ENCODE measurements at places on chromosomes 5 and 9. TPM values are rescaled to one million over a fixed set of nuclear protein-coding genes. Genes with fewer than 3 reads are reported as not detected.

GLRA1 gene
- total RNA-seq, result not detected

FGF18 gene
- not detected for total RNA-seq

GCNT4 gene
- 2.0 TPM for total RNA-seq

SGCD gene
- 0.67 TPM for total RNA-seq

CCNJL gene
- 0.79 TPM for total RNA-seq

TRAF1 gene
- 2.5 TPM for total RNA-seq

MARCHF11 gene
- total RNA-seq, result not detected

KCNV2 gene
- total RNA-seq, result not detected

OMD gene
- total RNA-seq, result 0.56 TPM

SLC4A9 gene
- not detected for total RNA-seq

SLC22A4 gene
- total RNA-seq, result 0.58 TPM

ENG gene
- 27.4 TPM for total RNA-seq

COL15A1 gene
- total RNA-seq, result 0.12 TPM

DNA sequence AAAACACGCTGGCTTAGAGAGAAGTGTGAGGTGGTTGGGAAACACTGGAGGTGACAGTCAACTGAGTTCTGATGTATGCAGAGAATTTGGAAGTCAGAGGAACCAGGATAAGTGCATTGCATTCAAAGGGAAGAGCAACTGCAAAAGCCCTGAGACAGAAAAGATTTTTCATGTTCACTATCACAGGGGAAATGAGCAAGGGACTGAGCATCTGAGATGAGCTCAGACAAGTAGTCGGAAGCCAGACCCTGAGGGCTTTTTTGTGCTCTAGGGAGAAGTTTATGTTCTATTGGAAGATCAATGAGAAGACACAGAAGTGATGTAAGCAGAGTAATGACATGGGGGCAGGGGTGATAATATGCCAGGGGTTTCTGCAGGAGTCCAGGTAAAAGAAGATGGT is 97.5 kb downstream of the HTR4 start:
- no peak for DNase-seq

DNA sequence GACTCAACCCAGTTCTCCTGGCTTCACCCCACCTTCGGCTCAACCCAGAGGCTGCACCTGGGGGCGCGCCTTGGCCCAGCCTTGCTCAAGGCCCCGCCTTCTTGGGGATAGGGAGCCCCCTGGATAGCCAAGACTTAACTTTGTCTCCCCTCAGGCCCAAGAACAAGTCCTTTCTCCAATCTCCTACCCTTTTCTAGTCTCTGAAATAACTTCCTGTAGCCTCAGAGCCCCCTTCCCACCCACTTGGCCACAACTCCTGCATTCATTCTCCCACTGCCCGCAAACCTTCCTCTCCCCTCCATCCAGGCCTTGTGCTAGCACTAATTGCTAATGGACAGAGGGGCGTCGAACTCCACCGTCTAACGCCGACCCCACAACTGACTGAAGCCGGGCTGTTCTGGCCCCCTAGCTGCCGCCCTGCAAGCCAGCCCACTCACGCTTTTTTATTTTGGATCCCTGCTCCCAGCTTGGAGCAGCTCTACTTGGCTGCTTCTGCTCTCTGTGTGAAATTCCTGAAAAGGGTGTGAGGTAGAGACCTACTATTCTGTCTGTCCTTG is 579 bp upstream of the ASTN2 start:
- no peak for DNase-seq

DNA sequence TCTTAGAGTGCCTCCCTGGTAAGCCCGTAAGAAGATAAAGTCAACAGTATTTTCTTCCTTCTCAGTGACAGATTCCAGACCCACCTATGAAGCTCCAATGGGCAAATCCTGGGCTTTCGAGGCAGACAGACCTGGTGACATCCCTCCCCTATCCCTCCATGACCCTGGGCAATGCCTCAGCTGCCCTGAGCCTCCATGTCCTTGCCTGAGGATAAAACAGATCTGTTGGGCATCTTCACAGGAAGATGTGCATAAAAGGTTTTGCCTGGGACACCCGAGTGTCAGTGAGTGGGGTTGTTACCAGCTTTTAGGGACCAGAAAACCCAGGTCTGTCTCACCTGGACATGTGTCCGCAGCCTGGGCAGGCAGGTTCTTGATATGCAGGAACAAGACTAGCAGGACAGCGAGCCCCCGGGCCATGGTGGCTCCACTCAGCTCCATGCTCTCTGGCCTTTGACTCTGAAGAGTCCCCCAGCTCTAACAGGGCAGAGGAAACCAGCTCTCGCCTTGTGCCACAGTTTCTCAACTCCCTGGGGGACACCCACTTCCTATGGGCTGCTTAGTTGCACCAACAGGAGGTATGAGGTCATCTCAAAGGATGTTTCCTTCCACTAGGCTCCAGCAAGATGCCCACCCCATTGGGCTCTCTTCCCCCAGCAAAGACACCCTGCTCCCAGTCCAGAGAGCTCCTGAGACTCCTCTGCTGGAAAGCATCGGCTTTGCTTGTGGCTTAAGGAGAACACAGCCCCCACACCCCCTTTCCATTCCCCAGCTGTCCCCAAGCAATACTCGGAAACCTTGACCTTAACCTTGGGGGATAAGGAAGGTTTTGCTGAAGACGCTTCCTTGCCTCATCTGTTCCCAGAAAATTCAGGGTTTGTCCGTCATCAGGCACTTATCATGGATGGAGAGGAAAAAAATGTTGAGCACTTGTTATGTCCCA is at the start of gene FCN1:
Gene FCN1, minus strand, starts transcription at position 482 of the 943 bp plus-strand sequence. Its CDS starts 41 bp downstream, at position 441.
- DNase-seq, result peak; percentile 52

DNA sequence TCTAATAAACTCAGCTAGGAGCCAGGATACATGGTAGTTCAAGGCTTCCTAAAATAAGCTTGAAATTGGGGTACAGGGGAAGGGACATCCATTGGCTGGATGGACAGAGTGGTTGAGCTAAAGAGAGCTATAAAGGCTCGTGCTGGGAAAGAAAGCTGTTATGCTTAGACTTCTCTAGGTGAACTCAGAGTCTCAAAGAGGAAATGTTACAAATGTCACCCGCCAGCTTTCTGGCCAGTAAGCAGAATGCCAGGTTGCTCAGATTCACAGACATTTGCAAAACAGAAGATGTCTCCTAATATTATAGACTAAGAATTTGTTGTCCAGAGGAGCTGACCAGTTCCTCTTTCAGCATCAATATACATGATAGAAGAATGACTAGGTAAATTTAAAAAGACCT is 30.6 kb downstream of the STOM start:
- DNase-seq, result no peak

- no peak for DNase-seq
These were observed 266.8 kb upstream of the ACTBL2 start for GRCh38 chr5:57749396-57749795.

GRCh38 chr5:158758675-158759074 is 341.0 kb downstream of the EBF1 start:
- DNase-seq, result no peak

- no peak for DNase-seq
These were observed 175.0 kb downstream of the MACROH2A1 start for GRCh38 chr5:135223891-135224625.

DNA sequence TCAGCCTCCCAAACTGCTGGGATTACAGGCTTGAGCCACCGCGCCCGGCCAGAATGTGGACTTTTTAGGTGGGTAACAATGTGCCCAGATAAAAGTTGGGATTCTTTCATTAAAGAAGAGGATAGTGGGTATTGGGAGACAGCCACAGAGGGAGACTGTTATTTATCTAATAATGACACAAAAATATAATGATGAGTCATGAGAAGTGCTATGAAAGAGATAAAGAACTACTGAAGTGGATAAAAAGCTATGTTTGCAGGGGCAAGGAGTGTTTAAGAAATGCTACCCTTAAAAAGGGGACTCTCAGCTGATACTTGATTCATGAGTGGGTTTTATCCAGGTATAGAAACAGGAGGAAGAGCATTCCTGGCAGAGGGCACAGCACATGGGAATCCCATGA is 143.6 kb upstream of the ERCC6L2 start:
- no peak for DNase-seq

GRCh38 chr5:170635706-170636105 is 131.9 kb downstream of the KCNIP1 start:
- peak; percentile 31 for DNase-seq

DNA sequence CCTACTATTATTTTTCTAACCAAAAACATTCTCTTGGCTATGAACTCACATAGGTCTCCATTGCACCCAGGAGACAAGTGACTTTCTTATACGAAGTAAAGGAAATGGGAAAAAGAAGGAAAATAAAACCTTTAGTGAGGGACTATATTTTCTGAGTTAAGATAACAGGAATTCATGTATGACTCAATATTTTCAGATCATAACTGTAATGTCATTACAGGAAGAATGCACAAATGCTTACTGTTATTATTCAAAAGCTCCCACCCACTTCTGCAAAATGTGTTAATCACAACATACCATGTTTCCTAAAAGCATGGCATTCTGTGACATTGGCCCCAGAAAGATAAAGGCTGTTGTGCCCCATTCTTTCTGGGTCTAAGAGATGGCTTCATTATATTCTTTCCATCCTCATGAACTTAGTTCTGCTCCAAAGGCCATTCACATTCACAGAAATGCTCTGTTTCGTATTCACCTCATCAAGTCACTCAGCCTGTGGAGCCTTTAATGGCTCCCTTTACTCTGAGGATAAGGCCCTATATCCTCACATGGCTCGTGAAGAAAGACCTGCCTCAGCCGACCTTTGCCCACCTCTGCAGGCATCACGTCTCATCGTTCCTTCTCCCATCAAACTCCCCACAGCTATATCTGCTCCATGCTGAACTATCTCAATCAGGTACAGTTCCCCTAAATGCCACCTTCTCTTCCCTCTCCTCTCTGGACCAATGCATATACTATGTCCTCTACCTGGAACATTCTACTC is 77.0 kb downstream of the ABCA1 start:
- no peak for DNase-seq

GRCh38 chr9:134442486-134443173 is 116.4 kb downstream of the RXRA start:
- peak; percentile 73 for DNase-seq

DNA sequence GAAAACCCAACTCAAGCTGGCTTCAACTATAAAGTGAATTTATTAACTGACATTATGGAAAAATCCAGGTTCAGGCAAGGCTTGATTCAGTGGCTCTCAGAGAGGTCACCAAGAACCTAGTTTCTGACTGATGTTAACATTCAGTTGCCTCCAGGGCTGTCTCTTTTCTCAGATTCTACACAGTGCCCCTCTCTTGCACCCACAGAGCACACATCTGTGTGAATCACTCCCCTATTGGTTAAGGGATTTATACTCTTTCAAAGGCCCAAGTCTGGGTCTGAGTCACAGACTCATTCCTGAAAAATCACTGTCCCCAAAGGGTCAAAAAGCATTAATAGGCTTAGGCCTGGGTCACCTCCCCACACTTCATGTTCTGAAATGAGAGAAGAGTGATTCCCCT is 6.2 kb upstream of the HAVCR2 start:
- no peak for DNase-seq

GRCh38 chr5:109416882-109417281 is 7.1 kb upstream of the PJA2 start:
- DNase-seq, result no peak

DNA sequence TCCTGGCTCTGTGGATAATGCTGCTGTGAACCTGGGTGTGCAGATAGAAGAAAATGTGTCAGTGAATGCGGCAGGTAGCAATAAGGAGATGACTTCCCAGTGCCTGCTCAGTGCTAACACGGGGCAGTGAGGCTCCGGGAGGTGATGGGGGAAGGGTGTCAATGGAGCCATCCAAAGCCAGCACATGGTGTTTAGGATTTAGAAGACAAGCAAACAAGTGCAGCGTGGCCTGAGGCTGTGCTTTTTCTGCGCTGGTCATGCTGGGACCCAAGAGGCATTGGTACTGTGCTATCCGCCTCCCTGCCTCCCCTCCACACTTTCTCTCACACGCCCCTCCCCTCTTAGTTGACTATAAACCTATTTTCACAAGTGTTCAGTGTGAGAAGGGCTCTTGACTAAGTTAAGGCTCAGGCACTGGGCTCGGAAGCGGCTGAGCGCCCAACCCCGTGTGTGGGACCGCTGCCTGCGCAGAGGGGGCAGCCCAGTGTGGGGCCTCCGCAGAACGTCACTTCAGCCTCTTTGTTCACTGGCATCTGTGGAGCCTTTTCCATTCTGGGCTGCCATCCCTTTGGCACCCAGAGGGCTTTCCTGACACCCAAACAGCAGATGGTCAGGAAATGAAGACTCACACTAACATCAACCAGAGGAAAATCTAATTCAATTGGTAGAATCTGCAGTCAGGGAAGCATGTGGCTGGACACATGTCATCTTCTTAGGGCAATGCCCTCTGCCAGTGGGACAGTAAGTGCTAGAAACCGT is 21.8 kb upstream of the NINJ1 start:
- DNase-seq, result no peak

GRCh38 chr9:124125651-124125977 is 114.0 kb downstream of the LHX2 start:
- no peak for DNase-seq

DNA sequence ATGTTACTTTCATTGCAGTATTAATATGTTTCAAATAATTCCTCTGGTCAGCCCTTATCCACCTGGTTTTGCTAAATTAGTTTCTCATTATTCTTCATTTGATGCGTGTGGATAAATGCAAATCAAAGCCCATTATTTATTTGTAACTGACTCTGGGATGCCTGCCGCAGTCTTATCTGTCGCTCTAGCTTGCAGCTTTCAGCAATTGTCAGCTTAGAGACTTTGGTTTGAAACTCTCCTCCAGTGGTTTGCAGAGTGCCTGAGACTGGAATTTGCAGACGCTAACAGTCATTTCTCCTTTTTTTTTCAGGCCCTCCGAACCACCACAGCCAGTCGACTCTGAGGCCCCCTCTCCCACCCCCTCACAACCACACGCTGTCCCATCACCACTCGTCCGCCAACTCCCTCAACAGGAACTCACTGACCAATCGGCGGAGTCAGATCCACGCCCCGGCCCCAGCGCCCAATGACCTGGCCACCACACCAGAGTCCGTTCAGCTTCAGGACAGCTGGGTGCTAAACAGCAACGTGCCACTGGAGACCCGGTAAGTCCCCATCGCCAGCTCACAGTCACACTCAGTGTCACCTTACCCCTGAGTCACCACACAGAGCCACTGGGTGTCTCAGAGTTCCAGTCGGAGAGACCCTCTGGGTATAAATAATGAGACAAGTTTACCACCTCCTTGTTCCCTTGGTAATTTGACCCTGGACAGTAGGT is 339.0 kb upstream of the WWC1 start:
- no peak for DNase-seq

- DNase-seq, result no peak
These were observed 66.7 kb downstream of the KCNIP1 start for GRCh38 chr5:170570476-170570875.

DNA sequence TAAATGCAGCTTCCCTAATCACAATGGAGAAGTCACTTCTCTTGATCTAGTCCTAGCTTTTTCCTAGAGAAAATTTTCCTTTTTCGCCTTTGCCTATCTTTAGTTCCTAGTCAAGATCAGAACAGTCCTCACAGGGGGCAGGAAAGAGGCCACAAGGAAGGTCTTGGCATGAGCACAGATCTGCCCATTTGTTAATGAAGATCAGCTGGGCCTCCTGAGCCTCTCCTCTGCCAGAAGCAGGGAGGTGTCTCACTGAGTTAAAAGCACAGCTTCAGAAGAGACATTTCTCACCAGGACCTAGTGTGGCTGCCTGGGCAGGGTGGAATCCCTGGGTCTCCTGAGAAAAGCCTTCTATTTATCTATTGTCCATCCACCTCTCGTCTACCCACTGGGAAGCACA is 357.8 kb downstream of the TMEM38B start:
- DNase-seq, result no peak
